Cerebellar nuclear complex (tissue), 1 donor: ENCODE measurements at places on chromosomes 13 and 19.
A peak's percentile ranks its signal among the peaks of the same experiment; 100 is the strongest.

DNA sequence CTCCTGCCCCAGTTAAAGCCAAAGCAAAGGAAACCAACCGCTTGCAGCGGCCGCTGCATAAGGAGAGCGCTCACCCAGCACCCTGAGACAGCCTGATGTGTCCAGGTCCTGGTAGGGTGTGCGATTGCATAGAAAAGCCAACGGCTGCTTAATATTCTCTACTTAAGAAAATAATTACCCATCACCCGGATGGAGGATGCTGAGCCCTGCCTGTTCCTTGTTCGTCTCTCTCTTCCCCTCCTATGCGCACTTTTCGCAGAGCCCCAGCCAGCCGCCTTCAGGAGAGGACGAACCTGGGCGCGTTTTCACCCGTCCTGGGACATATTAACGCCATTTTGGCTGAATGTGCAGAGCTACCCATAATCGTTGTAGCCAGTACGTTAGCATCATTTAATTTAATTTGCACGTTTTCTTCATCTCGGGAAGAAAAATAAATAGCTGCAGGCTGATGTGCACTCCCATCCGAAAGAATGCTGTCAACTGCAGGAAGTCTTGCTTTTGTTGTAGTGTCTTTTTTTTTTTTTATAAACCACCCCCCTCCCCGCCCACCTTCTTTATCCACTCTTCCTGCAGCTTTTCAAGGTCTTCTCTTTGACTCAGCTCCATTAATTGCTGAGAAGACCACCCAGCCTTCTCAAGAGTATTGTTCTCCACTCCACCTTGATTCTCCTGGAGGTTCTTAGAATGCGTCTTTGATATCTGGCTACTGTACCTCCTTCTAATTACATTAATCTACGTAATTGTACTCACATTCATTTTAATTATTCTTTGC is 214.5 kb downstream of the TEX29 start:
- no peak for DNase-seq

GRCh38 chr19:18920400-18920799 is 885 bp downstream of the DDX49 start:
- no peak for DNase-seq

- DNase-seq: no peak
Observed at GRCh38 chr13:24199016-24199415, 38.5 kb downstream of the SPATA13 start.

- no peak for DNase-seq
Observed at GRCh38 chr19:16315825-16316505, 8.7 kb upstream of the KLF2 start.

GRCh38 chr13:44902738-44903137 is 86.5 kb downstream of the NUFIP1 start:
- DNase-seq: no peak

DNA sequence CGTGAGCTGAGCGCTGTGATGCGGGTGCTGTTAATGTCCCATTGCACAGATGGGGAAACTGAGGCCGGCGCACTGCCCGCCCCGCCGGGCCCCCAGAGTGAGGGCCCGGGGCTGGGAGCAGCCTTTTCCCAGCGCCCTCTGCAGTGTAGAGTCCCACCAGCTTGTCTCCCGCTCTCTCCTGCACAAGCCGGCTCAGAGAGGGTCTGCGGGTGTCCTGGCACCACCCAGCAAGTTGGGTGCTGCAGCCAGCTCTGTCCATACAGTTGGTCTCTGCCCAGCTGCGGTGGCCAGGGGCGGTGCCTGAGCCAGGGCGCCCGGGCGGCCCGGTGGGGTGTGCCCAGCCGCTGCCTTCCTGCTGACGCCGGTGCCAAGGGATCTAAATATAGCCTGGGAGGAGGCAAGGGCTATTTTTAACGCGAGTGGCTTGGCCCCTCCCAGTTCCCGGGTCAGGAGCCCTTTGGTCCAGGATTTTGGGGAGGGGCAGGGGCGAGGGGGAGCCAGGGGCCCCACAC is 19.3 kb downstream of the GADD45B start:
- no peak for DNase-seq

- DNase-seq: no peak
Observed at GRCh38 chr19:44626048-44626624, 12.8 kb downstream of the IGSF23 start.

GRCh38 chr13:73065036-73065435 is 6.2 kb downstream of the KLF5 start:
- DNase-seq: no peak

DNA sequence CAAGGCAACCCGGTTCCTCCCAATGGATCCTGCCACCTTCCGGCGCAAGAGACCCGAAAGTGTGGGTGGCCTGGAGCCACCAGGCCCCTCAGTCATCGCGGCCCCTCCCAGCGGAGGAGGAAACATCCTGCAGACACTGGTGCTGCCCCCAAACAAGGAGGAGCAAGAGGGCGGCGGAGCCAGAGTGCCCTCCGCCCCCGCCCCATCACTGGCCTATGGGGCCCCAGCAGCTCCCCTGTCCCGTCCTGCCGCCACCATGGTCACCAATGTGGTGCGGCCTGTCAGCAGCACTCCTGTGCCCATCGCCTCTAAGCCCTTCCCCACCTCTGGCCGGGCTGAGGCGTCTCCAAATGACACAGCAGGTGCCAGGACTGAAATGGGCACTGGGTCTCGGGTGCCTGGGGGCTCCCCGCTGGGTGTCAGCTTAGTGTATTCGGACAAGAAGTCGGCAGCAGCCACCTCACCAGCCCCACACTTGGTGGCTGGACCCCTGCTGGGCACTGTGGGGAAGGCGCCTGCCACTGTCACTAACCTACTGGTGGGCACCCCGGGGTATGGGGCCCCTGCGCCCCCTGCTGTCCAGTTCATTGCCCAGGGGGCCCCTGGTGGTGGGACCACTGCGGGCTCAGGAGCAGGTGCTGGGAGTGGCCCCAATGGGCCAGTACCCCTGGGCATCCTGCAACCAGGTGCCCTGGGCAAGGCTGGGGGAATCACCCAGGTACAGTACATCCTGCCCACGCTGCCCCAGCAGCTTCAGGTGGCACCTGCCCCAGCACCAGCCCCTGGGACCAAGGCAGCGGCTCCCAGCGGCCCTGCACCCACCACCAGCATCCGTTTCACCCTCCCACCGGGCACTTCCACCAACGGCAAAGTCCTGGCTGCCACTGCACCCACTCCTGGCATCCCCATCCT is 11.2 kb upstream of the PRR19 start:
- no peak for DNase-seq

DNA sequence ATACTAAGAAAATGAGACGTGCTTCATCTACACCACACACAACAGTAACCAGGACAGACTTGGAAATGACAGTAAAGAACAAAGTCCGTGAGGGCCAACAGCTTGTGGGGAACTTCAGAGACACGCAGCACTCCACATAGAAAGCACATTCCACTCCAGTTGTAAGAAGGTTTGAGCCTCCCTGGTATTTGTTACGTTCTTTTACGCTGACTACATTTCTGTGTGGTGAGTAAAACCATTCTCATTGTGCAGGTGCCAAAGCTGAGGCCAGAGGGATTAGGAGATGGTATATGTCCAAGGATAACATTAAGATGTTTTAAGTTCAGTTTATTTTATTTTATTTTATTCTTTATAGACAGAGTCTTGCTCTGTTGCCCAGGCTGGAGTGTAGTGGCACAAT is 1189.9 kb downstream of the UQCRFS1 start:
- no peak for DNase-seq

- no peak for DNase-seq
Observed at GRCh38 chr13:52921194-52921593, 72.8 kb upstream of the PCDH8 start.

DNA sequence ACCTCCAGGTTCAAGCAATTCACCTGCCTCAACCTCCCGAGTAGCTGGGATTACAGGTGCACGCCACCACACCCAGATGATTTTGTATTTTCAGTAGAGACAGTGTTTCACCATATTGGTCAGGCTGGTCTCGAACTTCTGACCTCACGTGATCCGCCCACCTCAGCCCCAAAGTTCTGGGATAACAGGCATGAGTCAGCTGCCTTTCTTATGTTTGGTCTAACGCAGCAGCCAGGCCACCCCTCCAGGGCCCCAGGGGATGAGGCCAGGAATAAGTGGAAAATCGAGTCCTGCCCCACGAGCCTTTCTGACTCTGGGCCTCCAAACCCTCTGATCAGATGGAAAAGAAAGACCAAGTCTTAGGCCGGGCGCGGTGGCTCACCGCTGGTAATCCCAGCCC is 44.5 kb downstream of the CERS4 start:
- DNase-seq: no peak

- peak; percentile 18 for DNase-seq
Observed at GRCh38 chr19:31331536-31331935, 17.7 kb downstream of the TSHZ3 start.

DNA sequence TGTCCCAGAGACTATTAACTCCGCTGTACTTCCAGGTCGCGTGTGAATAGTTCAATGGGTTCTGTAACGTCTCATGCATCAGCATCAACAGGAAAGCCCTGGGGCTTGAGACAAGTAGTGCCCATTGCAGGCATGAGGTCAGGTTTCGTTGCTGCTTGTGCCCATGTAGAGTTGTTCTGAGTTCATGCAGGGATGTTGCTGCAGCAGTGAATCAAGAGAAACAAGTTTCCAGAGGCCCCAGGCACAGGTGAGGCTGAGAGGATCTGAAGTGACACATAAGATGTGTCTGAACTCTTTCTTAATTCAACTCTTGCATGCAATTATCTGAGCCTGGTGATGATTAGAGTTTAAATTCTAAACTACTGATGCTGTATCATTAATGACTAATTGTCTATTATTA is 8.6 kb upstream of the ZNF283 start:
- no peak for DNase-seq

DNA sequence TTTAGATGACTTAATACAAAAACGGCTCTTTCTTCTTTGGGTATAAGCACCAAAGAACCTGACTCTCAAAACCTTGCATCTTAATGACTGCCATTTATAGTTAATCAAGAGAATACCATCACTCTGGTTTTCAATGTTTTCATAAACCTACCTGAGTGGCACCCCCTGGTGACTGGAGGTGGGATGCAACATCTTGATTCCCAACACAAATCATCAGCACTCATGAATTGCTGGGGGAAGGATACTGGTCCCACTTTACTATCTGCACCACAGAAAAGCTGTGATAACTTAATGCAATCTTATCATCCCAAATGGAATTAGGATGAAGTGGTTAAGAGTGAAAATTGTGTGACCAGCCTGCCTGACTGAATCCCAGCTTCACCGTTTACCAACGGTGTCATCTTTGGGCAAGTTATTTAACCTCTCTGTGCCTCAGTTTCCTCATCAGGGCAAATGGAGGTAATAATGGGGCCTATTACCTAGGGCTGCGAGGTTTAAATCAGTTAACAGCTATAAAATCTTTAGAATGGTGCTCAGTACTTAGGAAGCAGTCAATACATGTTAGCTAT is 366.4 kb downstream of the KLF12 start:
- no peak for DNase-seq

- DNase-seq: no peak
Observed at GRCh38 chr19:50882188-50882587, 8.9 kb downstream of the KLK2 start.

GRCh38 chr13:26614721-26615120 is 57.2 kb downstream of the WASF3 start:
- DNase-seq: peak; percentile 30

DNA sequence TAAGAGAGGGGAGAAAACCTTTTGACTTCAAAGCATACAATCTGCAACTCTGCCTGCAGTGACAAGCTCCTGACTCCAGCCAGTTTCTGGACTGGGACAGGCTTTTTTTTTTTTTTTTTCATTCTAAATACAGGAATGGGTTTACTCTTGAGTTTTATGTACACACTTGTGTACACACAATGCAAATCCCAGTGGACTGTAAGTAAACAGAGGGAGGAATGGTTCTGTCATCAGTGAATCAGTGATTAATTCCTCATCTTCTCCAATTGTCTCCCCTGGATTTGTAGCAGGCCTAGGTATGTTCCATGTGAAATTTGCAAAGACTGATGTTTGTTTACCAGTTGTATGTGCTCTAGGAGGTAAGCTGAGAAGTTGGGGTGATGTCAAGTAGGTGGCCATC is 184.8 kb downstream of the SHISA2 start:
- no peak for DNase-seq

GRCh38 chr19:1159864-1160595 is 14.0 kb downstream of the SBNO2 start:
- DNase-seq: no peak

DNA sequence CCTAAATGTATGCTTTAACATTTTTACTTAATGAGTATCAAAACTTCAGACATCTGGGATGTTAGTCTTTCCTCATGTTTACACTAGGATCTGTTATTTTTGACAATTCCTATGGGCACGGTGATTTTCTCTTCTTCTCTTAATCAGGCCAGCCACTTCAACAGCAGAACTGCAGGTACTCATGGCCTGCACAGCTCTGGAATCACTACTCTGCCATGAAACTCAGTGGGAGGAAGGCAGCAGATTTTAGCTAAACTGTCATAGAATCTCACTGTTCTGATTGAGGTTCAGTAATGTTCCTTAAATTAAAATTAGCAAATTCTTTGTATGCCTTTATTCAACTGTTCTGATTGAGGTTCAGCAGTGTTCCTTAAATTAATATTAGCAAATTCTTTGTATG is 1083.0 kb downstream of the SLITRK5 start:
- no peak for DNase-seq

- no peak for DNase-seq
Observed at GRCh38 chr13:58379221-58379620, 747.7 kb downstream of the PCDH17 start.

- no peak for DNase-seq
Observed at GRCh38 chr19:15584541-15585115, 30.4 kb upstream of the CYP4F8 start.

DNA sequence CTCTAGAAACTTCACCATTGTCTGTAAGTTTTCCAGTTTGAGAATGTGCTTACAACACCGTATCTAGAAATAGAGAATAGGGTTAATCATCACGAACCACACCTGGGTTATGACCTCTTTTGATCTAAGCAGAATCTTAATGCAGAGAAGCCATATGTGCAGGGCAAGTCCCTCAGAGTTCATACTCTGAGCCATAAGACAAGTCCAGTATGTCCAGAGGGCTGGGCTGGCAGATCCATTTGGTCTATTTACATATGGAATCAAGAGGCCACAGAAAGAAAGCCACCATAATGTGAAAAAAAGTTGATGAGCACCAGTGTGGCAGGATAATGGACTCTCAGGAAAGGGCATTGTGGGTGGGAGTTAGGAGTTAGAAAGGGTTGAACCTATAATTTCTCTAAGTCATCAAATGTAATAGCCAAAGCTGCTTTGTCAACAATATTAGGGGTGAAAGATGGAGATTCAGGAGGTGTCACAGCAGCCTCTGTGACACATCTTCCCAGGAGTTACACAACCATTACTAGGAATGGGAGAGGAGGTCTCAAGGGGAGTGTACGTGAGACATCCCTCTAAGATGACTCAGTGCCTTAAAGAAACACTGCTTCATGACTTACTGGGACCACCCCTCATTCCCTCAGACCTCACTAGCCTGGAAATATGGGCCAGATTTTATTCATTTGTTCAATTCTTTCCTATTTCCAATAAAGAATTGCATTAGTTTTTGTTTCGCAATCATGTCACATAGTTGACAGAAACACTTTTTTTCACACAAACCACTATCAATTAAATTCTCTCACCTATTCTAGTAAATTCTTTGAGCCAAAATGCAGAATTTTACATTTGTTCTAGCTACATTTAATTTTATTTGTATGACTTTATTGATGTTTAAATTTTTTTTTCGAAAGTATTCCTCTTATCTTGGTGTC is 30.4 kb upstream of the OLFM4 start:
- no peak for DNase-seq

GRCh38 chr13:101916108-101916774 is 463.8 kb downstream of the ITGBL1 start:
- DNase-seq: no peak

GRCh38 chr13:52393572-52394357 is 12.2 kb downstream of the THSD1 start:
- DNase-seq: no peak
